ENCODE measurements at places on chromosomes 6 and 20.

DNA sequence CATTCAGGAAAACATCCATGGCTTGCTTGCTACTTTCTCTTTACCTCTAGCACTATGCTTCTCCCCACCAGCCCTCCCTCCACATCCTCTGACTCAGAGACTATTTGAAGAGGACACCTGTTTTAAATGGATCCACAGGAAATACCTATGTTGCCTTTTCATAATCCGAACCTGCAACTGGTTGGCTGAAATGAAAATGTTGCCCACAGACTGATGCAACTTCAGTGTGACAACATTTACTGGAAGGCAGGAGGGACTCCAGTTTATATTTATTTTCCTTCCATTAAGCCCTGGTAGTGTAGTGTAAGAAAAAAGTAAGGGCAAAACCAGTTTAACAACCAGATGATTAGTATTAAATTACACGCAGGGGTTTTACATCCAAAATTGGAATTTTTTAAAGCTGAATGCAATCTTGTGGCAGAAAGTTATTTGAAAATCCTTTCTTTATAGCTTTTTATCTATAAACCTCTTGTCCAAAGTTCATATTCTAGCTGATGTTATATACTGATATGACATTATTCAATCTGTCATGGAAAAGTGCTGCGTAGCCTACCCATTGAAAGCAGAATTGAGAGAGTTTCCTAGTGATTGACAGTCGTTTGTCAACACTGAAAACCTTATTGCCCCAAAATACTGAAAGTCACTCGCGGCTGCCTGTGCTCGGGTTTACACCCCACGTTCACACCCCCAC lies 881 bp upstream of the AIG1 start:
- DNase-seq, result no peak

DNA sequence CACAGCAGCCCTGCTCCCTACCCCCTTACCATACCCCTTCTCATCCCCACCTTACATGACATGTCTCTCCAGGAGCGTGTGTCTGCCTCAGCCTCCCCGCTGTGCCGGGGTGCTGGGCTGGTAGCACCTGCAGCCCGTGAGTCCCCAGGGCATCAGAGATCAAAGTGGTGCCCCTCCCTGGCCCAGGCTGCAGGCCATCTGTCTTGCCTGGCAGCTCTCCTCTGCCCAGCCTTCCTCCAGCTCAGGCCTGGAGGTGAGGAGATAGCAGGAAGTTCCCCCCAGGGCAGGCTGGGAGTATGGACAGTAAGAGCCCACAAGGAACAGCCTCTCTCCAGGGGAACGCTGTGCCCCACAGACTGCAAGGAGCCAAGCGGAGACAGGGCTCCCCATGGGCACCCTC lies 35.3 kb downstream of the GRM4 start:
- DNase-seq, result no peak

DNA sequence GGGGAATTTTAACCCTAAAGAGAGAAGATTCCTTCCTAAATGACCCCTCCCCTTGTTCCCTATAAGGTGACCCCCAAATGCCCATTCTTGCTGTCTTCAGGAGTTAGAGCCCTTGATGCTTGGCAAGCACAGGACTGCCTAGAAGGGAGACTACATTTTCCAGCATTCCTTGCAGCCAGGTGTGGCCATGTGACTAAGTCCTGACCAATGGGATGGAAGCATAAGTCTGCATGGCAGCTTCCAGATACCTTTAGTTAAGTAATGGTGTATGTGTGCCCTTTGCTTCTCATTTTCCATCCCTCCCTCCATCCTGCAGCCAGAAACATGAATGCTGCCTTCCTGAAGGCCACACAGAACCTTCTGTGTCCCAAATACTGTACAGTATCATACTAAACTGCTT lies 5.5 kb downstream of the BFSP1 start:
- no peak for DNase-seq

- DNase-seq, result no peak
These were observed 50.0 kb downstream of the TAF4 start for GRCh38 chr20:62015540-62016288.

- DNase-seq, result peak; percentile 72
These were observed 48.9 kb downstream of the NOL4L start for GRCh38 chr20:32535953-32536823.

GRCh38 chr6:95548188-95548786 lies 29.0 kb upstream of the MANEA start:
- no peak for DNase-seq

GRCh38 chr6:105867821-105868220 lies 218.3 kb upstream of the PRDM1 start:
- no peak for DNase-seq

DNA sequence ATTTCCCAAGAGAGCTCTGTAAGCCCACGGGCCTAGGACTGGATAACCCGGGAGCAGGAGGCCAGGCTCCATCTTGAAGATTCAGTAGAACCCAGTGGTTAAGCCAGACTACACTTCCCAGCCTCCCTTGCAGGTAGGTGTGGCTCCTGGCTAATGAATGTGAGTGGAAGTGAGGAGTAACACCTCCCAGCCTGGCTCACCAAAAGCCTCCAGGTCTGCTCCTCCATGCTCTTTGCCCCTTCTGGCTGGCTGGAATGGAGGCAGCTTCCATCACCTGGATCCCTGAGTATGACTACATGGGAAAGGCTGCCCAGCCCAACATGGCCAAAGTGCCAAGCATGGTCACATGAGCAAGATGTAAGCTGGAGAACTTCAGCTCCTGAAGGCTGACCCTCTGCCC lies 9.7 kb downstream of the LRRN4 start:
- DNase-seq, result no peak

DNA sequence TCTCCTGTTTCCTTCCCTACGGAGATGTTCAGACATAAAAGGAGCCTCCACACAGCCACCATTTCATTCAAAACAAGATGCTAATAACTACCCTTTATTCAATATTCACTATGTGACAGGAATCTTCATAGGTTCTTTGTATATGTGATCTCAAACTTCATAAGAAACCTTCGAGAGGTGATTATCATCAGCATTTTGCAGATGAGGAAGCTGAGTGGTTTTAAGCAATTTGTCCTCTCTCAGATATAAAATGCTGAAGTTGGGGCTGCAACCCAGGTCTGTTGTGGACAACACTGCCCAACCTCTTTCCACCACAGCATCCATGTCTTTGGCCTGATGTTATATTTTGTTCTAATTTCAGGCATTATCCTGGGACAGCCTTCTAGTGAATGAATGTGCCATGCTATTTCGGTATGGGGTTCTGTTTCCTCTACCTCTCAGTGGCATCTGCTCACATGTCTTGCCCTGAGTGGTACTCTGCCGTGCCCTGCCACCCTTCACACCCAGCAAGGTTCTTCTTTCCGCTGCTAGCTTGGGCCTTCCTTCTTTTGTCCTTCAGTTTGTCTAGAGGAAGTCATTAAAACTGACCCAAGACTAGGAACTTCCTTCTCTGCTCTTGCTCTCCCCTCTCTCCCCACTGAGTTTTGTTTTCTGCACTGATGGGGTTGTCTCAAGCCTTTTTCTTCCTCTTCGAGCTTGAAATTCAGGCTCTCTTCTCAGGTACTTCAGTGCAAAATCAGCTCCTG lies 300.9 kb upstream of the PRDM1 start:
- DNase-seq, result no peak

- DNase-seq, result no peak
These were observed 405.7 kb downstream of the TAF4 start for GRCh38 chr20:61659994-61660346.

GRCh38 chr20:3115190-3116107 lies 30.9 kb upstream of the AVP start:
- no peak for DNase-seq

- DNase-seq, result no peak
These were observed 192.2 kb upstream of the DTNBP1 start for GRCh38 chr6:15854826-15855710.

DNA sequence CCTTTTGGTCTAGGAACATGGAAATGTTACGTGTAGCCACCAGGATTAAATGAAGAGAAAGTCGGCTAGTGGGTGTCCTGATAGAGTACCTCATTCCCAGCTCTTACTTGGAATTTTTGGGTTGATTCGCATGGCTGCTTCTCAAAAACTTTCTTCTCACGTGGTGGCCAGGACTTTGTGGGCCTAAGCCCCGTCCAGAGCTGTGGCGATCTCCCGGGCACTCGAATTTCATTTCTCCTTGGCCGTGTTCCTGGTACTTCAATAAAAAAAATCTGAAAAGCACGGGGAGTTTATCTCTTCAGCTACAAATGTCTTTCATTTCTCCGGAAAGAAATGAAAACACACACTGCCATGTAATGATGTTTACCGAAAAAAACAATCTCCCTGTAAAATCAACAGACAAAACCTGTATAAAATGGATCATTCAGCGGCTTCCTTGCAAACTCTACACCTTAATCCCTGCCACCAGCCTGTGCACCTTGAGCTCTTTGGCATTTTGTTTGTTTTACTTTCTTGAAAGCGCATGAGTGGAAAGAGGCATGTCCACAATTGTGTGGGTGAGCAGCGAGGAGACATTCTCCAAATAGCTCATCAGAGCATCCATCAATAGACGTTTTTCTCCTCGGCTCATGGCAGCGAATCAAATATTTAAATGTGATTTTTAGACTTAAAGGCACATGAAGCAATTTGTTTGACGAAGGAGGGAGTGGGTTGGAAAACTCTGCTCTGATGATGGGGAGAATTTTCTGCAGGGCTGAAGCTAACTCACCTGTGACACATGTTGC lies 173.1 kb downstream of the TFAP2C start:
- no peak for DNase-seq

DNA sequence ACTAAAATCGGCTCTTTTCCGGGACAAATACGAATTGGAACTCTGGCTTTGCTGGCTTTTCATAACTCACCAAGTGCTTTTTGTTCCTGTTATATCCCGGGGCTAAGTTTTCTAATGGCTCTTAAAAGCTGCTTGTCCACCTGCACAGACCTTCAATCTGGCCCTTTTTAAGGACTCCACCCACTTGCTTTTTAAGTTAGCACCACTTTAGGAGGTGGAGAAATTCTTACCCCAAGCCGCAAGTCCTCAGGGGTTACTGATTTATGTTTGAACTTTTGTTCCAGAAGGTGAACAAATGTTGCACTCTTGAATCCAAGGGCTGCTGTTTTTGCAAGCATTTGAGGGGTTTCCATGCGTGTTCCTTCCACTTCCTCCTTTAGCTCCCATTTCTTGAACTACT lies 37.8 kb downstream of the FAM184A start:
- DNase-seq, result no peak

- DNase-seq, result no peak
These were observed 42.2 kb downstream of the GFOD1 start for GRCh38 chr6:13445005-13445743.

DNA sequence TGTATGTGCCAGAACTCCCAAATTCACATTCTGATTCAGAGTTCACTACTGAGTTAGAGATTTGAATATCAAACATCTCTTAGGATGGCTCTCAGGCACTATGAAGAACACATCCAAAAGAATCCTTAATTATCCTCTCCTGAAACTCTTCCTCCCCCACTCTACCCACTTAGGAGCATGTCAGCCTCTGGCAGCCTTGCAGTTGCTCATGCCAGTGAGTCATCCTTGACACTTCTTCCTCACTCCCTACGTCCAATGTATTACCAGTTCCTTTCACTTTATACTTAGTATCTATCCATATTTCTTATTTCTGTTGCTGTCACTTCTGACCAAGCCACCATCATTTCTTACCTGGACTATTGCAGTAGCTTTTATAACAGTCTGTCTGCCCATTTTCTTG lies 192.0 kb upstream of the IMPG1 start:
- no peak for DNase-seq

- no peak for DNase-seq
These were observed 93.6 kb downstream of the STXBP5 start for GRCh38 chr6:147297663-147298316.

DNA sequence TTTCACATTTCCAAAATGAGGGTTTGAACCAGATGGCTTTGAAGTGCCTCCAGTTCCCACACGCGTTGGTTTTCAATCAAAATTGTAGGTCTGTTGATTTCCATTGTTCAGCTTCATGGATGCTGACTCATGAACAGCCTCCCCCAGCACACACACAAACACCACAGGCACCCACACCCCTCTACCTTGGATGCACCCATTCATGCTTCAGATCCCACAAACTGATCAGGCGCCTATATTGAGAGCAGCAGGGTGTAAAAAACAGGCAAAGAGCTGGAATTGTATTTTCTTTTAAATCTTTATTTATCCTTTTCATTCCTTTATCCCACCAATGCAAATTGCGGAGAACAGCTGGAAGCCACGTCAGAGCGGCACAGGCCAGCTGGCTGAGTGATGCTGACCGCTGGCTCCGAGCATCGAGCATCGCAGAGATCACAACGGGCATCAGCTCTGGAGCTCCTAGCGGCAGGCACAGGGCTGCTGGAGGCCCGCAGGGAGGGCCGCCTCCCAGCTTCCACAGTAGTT lies 29.3 kb upstream of the TBC1D7 start:
- no peak for DNase-seq

DNA sequence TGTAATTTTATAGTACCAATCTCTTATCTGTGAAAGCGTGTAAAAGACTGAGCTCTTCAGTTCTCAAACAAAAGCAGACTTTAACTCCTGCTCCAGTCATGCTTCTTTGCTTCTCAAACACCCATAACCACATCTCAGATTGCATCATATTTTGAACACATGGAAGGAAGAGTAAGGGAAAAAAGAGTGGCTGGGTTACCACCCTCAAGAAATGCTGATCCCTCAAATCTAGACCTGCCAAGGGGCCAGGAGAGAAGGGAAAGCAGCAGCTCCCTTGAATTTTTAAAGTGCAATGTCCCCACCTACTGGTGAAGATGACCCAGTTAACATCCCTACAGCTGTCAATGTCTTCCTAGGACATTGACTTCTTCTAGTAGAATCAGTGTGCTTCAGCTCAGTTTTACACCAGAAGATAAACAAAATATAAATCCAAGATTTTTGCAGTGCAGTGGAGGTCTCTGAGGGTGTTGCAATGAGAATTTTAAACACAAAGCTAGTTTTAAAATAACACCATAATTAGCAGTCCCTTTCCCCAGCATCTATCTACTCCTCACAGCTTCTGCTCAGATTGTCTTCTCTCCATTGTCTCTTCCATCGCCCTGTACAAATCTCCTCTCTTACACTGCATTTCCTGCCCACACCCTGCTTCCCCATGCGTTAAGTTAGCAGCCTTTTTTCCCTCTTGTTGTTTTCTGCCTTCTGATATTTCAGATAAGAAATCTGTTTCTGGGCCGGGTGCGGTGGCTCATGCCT lies 22.6 kb upstream of the HLA-DQB2 start:
- DNase-seq, result no peak

DNA sequence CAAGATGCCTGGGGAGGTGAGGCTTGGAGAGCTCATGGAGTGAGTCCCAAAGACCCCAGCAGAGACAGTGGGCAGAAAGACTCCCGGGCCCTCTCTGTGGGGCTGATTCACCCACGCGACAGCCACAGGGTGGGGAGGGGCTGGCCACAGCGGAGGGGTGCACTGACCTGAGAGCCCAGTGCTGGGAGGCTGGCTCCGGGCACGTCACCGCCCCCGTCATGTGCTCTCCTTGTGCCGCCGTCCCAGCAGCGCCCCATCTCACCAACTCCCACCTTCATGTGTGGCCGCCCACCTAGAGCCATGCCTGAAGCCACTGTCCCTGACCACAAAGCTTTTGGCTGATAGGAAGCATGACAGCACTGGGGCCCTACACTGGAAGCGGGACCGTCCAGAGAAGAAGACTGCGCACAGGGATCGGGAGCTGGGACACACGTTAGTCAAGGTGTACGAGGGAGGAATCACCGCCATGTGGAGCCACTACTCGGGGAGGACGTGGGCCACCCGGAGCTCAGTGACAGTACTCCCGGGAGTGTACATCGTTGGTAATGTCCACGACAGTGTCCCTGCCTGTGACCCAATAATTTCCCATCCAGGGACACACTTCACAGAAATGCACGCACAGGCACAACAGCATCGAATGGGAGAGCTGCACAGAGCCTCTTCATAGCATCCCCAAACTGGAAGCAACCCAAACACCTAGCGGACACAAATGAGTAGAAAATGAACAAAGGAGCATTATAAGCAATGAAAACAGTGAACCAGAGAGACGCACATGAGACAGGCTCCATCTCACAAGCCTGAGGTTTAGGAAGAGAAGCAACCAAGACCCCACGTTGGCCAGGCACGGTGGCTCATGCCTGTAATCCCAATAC lies 28.4 kb upstream of the FOXC1 start:
- DNase-seq, result no peak

All from T-helper 9 cell (primary cell).